DMS153 (cell line): ENCODE measurements at places on chromosomes 1 and 21.

DNA sequence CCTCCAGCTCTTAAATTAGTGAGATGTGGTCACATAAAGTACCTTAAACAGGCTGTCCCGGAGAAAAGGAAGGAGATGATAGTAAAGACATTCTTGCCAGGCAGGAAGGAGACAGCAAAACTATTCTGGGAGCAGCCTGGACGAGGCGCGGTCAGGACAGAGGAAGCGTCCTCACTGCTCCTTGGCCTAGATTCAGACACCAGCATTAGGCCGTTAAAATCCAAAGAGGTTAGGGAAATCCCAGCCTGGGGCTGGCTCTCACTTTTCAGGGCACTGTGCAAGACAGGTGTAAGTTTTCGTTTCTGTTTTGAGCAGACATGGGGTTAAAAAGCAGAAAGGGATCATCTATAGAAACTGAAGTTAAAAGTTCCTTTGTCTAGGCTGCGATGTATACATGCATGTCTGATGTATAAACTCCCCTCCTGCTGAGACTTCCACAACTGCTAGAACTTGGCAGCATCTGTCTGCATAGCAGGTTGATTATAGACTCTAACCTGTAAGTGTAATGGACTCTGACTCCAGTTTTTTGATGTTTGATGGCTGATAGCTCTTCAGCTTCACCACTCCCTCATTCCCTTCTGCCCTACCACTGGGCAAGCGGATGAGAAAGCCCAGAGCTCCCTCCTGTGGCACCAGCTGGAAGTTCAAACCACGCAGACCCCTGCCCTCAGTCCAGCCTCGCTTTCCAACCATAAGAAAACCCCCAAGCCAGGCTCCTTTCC lies 21.5 kb downstream of the STPG1 start:
- DNase-seq: peak; percentile 40

GRCh38 chr1:42739753-42740700 lies at the start of gene CLDN19:
TSS of gene CLDN19 (minus strand) at chr1:42740236. CDS start at chr1:42740063, 173 bp downstream.
- DNase-seq: no peak

GRCh38 chr1:206415942-206416341 lies 54.3 kb upstream of the IKBKE start:
- DNase-seq: no peak

DNA sequence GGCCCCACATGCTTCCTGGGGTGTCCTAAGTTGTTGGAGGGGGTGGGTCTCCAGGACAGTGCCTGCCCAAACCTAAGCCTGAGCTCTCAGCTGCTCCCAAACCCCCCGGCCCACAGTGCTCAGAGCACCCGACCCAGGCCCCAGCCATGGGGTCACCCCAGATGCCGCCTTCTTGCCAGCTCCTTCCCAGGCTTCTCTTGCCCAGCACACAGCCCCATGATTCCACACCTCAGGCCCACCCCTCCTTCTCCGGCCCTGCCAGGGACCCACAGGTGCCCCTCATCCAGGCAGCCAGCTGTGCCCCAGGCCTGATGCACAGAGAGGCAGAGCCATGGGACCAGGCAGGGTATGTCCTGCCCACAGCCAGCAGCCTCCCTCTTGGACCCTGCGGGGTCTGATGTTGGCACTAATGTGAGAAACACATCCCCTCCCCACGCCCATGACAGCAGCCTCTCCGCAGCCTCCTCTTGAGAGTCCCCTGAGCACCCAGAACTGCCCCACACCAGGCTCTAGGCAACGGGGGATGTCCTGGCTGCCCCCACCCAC lies 4.9 kb downstream of the WNT9A start:
- DNase-seq: no peak

DNA sequence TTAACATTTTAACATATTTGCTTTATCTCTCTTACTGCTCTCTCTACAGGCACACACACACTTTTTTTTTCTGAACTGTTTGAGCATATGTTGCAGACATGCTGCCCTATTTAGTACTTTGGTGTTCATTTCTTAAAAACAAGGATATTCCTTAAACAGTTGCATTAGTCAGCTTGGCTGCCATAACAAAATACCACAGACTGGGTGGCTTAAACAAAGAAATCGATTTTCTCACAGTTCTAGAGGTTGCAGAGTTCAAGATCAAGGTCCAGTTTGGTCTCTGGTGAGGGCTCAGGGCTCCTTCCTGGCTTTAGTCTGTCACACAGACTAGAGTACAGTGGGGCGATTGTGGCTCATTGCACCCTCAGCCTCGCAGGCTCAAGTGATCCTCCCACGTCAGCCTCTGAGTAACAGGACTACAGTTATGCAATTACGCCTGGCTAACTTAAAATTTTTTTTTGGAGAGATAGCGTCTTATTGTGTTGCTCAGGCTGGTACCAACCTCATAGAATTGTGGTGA lies 46.7 kb downstream of the RPRD2 start:
- DNase-seq: no peak

GRCh38 chr1:48198970-48199369 lies 23.5 kb upstream of the SLC5A9 start:
- DNase-seq: no peak

- DNase-seq: no peak
Observed at GRCh38 chr1:243471754-243472745, 216.2 kb downstream of the SDCCAG8 start.

DNA sequence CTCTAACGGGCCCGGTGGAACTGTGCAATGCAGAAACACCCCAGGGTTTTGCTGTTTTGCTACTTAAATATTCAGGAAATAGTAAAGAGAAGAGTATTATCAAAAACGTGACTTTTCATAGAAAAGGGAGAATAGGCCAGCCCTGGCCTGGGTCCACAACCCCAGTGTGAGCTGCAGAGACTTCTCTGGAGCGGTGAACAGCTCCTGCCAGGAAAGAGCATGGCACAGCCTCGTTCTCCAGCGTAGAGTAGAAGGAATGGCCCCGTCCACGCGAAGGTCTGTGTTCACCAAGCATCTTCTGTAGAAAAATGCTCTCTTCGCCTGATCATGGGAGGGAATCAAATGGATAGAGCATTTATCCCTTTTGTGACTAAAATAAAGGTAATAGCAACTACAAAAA lies 51.4 kb downstream of the PDE9A start:
- DNase-seq: no peak

DNA sequence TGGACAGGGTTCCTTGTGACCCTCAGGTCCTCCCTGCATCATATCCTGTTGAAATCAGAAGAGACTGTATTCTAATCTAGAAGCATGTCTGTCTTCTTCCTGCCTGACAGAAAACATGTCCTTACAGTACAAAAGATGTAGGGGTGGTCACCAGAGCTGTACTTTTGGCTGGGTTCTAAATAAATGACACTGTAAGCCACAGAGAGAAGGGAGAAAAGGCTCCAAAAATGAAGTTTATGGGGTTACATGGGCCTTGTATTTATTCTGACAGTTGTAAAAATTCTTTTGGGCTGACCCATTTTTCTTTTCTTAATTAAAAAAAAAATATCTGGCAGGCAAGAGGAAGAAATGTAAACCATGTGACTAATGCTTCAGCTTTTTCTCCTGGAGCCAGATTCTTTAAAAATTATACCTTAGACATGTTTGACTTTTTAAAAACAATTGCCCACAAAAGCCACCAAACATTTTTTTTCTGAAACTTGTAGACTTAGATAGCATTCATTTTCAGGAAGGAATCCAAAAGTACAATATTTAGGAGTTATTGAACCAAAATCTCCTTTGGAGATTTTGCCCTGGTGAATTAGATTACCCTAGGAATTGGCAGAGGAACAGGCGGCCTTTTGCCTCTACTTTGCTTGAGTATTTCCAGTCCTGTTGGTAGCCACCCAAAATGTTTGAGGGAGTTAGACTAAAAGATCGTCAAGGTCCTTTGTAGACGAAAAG lies 17.1 kb downstream of the RGL1 start:
- DNase-seq: no peak

DNA sequence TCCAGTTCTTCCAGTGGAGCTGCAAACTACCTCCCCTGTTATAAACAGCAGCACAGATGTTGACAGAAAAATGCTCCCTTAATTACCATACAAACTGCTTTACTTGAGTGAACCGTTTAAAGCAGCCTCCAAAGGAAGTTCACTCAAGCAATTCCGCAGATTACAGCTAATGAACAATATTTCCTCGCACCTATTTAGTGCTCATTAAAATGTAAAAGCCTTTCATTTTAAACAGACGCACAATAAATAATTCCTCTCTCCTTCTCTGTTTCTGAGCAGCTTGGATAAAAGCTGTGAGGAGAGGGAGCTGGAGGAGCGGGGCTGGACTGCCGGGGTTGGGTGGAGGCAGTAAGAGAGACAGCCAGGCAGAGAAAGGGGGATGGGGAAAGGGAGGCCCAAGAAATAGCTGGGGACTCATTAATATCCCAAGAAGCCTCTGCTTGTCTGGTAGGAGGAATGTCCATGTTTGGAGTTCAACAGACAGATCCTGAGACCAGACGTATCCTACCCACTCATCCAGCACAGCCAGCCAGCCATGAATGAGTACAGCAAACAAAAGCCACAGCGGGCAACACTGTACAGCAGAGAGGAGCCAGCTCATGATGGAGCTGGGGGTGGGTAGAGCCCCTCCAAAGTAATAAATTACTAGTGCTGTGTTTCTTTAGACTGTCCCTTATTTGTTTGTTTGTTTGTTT lies 227.7 kb downstream of the GPATCH2 start:
- no peak for DNase-seq

GRCh38 chr1:52904927-52905698 lies 16.4 kb downstream of the ECHDC2 start:
- no peak for DNase-seq

DNA sequence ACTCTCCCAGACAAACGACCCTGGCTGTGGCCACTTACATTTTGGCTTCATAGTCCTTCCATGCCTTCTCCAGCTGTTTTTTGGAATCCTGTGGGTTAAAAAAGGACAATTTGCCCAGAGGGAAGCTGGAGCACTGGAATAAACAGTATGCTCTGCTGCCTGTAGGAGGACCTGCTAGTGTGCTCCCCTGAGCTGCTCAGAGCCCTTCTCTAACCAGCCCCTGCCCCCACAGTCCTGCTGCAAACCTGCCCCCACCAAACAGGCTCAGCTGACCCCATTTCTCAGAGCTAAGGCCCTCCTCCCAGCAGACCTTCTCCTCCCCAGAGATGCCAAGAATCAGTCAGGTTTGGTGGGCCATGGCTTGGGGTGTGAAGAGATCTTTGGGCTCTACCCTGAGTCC lies 26.9 kb upstream of the TCEA3 start:
- DNase-seq: no peak

DNA sequence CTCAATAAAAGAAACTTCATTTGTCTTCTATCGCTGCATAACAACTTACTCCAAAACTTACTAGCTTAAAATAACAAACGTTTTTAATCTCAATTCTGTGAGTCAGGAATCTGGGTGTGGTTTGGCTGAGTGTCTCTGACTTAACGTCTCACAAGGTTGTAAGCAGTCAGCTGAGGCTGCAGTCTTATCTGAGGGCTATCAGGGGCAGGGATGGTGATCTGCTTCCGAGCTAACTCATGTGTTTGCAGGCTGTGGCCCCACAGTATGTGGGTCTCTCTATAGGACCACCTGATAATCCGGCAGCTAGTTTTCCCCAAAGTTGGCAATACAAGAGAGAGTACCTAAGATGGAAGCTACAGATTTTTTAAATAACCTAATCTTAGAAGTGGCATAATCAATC lies 234.2 kb upstream of the FGGY start:
- DNase-seq: no peak

DNA sequence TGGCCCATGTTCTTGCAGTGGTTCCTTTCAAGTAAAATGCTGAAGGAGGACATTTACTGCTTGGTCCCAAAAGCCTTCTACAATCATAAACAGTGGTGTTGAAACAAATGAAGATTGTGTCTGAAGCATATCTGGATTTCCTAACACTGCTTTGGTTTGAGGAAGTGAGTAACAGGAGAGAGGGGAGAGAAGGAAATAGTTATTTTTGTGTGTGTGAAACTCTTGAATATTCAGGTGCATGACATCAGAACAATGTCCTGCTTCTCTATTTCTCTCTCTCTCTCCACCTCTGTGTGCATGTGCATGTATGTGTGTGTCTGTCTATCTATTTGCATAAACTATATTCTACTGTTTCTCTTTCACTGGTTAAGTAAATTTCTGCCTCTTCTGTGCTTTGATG lies 61.4 kb upstream of the TNFSF18 start:
- no peak for DNase-seq

DNA sequence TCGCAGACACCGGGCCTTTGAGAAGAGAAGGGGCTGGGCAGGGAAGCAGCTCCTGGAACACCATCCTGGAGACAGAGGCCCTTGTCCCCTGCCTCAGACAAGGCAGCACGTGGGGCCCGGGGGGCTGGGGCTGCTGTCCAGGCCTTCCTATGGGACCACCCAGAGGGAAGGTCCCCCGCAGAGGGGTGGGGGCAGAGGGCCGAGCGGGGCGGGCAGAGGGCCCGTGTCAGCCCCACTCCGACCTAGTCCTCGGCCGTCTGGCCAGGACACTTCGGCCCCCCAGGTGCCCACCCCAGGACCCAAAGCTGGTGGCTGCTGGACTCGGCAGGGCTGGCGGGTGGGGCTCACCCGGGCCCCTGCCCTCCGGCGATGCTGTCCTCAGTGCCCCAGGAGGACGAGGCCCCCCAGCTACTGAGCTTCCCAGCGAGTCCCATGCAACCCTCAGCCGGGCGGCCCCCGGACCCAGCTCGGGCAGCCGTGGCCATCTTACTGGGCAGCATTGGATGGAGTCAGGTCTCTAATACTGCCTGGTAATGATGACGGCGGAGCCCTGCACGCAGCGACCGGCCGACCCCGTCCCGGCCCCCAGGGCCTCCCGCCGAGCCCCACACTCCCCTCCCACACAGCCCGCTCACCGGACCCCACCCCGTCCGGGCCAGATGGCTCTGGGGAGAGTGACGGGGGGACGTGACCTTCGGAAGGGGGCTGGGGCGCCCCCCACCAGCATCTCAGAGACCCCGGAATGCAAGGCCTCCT lies 6.9 kb upstream of the TTLL10 start:
- no peak for DNase-seq

- DNase-seq: no peak
Observed at GRCh38 chr1:208173749-208174148, 70.4 kb downstream of the PLXNA2 start.

DNA sequence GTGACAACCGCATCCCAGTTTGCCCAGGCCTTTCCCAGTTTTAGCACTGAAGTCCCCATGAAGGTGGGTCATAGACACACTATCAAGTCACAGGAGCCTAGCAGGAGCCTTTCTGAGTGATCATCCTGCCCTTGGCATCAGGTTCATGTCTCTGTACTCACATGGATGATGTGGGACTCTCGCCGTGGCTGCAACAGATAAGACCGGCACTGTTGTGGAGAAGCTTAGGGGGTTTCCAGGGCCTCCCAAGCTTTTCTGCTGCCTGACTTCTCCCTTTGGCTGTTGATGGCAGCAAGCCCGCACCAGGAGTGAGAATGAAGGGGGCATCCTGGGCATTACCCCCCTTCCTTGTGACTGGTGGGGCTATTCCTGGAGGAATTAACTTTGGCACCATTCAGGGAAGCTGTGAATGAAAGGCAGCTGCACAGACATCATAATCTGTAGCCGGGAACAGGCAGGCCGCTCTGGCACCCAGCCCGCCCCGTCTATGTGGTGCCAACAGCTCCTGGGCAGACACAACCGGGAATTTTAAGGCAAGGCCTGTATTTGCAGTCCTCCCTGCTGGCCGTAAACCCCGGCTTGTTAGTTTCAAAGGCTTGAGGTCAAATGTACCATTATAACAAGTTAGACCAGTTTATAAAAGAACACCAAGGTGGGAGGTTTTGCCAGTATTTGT lies 148.6 kb downstream of the HUNK start:
- no peak for DNase-seq
